Activated naive CD4-positive, alpha-beta T cell treated with anti-CD3 and anti-CD28 coated beads, Interleukin-2, amount 50 U/mL, for 16 hours (primary cell): ENCODE measurements at places on chromosomes 7 and 10.

- no peak for DNase-seq
These were observed 74.0 kb downstream of the ARID5B start for GRCh38 chr10:61975391-61975932.

DNA sequence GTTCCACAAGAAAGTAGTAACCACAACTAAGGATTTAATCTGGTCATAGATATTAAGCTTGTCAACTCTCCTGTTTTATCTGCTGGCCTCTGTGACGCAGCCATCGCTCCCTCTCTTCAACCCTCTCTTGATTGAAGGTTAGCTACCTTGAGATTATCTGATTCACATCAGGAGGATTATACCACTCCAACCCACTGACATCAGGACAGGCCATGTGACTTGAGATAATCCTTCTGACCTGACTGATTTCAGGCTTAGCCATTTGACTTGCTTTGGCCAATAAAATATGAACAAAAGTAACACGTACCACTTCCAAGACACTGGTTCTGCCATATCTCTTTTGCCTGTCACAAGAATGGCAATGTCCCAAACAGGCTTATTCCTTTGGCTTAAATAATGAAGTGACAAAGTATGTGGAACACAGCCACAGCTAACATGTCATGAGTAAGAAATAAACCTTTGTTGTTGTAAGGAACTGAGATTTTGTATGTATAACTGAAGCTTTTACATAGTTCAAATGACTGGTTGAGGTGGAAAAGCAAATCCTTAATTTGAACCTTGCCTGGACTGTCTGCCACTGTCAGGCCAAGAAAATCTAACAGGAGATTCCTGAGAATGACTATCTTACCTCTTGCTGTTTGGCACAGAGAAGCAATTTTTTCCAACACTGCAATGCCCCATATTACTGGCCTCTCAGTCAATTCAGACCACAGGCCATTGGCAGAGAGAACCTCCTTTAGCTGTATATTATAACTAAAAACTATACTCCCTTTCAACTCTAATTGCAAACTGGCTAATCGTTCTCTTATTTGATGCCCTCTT, 13.9 kb downstream of the ZNF438 start:
- DNase-seq, result no peak

DNA sequence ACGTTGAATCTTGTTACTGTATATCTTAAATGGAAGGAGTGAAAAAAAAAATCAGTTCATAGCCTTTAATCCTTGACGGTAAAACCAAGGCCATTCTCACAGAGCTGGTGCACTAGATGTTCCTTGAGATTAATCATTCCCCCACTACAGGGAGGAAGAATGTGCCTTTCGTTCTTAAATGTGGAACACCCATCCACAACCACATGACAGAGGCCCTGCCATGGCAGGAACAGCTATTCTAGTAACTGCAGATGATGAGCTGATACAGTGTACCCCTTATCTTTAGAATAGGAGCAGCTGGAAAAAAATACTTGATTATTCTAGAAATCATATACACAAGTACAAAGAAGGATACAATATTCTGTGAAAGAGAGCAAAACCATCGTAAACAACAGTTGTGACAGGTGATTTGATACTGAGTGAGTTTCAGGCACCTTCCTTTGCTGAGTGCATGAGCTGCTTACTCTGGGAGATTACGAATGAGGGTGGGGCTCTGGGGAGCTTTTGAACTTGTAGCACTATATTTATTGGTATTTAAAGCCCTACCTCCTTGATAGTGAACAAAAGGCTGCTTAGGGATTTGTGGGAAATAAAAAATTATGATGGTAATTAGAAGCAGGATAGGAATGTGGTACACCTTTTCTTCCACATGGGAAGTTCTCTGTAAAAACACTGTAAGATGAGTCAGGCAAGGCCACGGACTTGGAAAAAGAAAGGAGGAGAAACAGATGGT, 244.4 kb upstream of the SLC26A5 start:
- no peak for DNase-seq

- no peak for DNase-seq
These were observed 178.1 kb downstream of the TMEM178B start for GRCh38 chr7:141251957-141252356.

DNA sequence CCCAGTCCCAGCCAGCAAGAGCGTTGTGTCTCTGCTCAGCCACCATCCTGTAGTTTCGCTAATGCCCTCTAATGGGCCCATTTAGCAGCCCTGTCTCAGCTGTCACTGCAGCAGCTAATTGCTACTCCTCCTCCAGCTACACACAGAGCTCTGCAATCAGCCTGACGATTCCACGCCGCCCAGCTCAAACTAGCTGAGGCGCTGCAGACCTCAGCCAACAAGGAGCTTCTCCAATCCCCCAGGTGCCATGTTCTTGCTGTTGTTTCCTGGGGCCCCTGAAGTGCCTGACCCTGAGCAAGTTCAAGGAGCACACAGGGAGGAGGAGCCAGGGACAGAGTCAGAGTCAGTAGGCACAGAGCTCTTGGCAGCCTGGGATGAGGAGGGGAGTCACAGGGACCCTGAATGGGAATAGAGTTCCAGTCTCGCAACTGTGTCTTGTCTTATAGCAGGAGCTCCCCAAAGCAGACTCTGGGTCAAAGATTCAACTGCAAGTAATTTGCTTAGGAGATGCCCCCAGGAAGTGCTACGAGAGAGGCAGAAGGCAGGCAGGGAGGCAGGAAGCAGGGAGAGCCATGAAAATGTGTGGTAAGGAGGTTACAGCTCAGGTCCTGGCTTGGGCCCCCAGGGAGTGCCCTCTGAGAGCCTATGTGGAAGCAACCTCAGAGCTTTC, 135.8 kb upstream of the UNC5B start:
- DNase-seq, result no peak

DNA sequence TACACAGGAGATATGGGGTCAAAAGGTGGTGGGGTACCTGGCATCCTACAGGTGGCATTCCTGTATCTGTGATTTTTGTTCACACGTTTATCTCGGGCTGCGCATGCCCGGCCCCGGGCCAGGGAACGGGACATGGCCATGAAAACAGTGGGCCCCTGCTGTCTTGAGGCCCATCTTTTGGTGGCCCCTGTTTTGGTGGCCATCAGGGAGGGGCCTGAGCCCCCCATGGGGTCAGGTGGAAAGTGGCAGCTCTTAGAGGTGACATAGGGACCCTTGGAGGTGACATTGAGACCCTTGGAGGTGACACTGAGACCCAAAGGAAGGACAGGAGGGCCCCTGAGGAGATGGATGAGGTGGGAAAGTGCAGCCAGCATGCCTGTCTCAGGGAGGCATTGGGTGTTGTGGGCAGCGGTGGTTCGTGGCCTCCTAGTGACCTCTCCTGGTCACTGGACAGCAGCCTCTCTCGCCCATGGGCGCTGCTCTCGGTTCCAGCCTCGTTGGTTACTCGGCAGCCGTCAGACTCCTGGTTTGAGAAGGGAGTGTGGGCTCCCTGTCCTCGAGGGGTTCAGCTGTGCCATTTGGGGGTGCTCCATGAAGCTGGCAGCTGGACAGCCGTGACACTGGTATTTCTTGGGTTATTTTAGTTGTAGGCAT, 39.9 kb downstream of the INPP5A start:
- no peak for DNase-seq

DNA sequence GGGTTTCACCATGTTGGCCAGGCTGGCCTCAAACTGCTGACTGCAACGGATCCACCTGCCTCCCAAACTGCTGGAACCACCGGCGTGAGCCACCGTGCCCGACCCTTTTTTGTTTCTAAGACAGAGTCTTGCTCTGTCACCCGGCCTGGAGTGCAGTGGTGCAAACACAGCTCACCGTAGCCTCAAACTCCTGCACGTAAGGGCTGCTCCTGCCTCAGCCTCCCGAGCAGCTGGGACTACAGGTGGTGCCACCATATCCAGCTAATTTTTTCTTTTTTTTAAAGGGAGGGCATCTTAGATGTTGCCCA, 36.4 kb downstream of the ADAP1 start:
- DNase-seq, result peak; percentile 2

DNA sequence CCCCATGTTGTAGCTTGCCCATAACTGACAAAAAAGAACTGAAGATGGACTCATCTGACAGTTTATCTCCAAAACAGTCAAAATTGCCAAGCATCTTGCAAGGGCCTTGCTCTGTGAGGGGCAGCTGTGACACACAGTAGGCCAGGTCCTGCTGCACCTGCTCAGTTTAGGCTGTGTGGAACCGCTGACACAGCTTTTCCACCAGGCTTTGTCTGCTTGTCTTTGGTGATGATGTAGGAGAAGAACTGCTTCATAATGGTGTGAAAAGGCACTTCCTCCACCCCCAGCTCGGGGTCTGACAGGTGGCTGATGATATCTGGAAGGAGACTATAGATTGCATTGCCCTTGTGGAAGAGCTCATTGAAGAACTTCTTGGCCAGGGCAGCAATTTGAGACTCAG, 92.6 kb downstream of the NPSR1 start:
- DNase-seq, result no peak

DNA sequence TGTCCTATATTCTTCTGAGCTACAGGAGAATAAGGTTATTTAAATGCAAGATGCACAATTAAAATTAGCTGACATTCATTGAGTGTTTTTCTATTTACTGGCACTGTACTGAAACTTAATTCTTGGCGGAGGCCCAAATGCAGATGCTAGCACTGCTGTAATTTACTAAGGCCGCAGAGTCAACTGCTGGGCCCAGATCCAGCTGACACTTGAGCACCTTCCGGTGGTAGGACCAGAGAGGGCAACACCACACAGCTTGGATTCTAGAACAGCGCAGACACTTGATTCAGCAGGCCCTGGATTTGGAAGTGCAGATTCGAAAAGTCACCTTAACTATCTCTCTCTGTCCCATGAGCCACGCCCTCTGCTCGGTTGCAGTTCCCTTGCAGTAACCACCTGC, 228.6 kb upstream of the TMEM72 start:
- DNase-seq, result no peak

DNA sequence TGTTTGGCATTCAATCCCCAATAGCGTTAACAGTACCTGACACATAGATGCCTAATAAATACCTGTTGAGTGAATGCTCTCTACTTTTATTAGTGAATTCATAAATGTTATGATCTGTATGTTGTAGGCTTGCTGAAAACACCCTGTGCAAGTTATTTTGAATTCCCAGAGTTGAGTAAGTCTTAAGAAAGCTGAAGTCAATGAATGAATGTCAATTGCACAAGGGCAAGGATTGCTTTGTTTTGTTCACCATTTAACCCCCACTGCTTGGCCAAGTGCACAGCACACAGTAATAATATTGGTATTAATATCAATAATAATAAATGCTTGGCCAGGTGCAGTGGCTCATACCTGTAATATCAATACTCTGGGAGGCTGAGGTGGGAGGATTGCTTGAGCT, 10.2 kb downstream of the CPA1 start:
- no peak for DNase-seq

DNA sequence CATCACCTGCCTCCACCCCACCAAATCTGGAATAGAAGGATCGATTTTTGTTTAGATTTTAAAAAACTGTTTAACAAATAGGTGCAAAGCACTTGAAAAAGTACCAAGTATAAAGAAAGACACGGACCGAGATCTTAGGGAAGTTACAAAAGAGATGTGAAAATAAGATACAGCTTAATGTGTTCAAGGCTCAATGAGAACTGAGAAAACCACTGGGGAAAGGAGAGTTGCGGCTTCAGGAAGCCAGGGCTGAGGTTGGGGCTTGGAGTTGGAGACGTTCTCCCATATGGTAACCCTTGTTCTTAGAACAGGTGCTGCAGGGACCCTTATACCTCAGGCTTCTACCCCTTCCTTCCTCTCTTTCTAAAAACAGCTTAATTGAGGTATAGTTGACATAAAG, 140.2 kb downstream of the FANK1 start:
- DNase-seq, result no peak

- DNase-seq, result no peak
These were observed 38.9 kb downstream of the HK1 start for GRCh38 chr10:69317175-69317604.

DNA sequence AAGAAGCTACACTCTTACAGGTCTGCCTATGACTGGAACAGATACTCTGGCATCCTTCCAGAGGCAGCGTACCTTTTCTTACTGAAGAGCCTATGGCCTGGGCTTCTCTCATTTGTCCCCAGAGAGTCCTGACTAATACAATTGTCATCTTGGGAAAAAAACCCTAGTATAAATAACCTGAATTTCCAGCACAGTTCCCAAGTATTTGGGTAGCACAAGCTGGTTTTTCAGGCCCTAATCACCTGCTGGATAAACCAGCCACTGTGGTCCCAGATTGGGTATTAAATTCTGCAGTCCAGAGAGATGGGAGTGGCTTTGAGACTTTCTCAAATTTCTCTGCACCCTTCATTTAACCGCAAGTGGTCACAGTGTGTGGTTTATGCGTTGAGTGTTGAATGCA, 186.8 kb upstream of the NEBL start:
- no peak for DNase-seq

DNA sequence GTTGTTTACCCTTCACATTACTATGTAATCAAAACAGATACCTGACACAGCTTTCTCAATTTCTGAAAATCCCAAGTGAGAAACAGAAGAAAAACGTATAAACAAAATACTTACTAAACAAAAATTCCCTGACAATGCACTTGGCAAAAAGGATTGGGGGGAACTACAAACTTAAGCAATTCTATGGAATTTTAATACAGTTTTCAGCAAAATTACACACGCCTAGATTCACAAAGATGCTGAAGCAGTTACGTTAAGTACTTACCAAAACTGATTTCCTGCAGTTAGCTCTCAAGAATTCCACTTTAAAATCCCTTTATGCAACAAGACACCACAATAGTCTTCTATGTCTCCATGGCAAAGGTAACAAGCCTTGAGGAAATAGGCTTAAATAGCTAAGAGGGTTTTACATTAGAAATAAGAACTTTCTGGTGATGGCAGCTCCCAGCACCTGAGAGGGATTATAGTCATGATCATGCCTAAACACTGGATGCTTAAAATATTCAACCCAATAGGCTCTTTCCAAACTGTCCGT, 10.8 kb downstream of the TOMM7 start:
- no peak for DNase-seq

DNA sequence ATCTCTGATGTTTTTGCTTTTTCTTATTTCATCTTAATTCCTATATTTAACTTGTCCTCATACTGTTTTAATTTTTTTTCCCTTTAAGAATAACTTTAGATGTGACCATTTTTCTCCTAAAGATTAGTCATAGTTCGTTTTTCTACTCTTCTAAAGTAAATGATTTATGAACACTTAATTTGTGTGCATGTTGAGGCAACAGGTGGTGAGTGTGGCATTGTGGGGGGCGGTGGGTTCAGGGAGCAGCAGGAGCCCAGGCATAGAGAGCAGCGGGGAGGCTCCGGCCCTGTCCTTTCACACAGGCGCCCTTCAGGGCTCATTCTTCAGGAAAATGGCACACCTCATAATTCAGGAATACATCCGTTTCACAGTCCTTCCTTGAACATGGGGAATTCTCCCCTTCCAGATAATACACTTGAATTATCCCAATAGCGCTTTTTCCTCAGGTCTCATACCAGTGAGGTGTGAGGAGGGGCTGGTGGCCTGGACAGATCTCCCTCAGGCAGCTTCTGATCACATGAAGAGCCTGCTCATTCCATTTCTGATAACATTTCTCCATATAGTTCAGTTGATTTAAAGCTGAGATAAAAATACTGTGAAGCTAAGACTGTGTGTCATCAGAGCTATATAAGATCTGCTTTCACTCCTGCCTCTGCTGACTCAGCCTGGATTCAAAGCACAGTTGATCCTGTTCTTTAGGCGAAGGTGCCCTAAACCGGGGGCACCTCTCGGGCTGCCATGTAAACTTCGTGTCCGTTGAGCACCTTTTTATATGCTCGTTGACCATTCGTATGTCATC, 40.2 kb downstream of the CUL1 start:
- DNase-seq, result no peak
